CD4-positive, alpha-beta T cell treated with Interleukin-4 for 4 hours (primary cell): ENCODE measurements at places on chromosomes 5 and 9.
A peak's percentile ranks its signal among the peaks of the same experiment; 100 is the strongest.

GRCh38 chr5:67297376-67297775 is 100.8 kb upstream of the CD180 start:
- no peak for DNase-seq

DNA sequence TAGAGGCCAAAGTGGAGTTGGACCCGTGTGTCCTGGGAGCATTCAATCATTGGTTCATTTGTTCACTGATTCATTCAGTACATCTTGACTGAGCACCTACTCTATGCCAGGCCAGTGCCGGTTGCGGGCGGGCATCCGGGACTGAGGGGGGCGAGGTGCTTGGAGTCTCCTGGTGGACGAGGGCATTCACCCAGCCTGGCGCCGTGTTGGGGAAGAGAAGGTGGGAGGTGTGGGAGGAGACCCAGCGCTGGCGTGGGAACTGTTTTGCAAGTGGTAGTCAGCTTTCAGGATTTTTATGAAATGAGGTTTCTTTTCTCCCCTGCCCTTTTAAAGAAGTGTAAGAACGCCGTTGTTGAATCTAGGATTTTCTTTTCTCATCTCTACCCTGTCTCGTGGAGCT is 37.2 kb downstream of the NCS1 start:
- DNase-seq, result no peak

- DNase-seq, result no peak
These were observed 5.7 kb downstream of the RPP25L start for GRCh38 chr9:34606190-34606589.

DNA sequence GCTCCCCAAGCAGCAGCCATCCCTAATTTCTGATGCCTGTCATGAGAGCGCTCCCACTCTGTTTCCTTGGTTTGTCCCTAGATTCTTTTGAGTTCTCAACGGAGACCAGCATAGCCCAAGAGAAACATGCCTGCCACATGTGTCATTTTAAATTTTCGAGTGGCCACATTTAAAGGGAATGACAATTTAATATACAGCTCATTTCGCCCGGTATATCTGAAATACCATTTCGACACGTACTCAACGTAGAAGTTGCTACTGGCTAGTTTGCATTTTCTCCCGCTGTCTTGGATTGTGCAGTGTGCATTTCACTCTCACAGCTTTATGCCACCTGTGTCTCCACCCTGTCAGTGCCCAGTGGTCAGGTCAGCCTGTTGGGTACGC is 21.0 kb downstream of the LPCAT1 start:
- DNase-seq, result no peak

- DNase-seq, result no peak
These were observed 1829.6 kb upstream of the NUDT12 start for GRCh38 chr5:105392122-105392709.

- DNase-seq, result no peak
These were observed 256.1 kb upstream of the SMARCA2 start for GRCh38 chr9:1759009-1759408.

- DNase-seq, result no peak
These were observed 22.2 kb downstream of the SCAI start for GRCh38 chr9:125121146-125121545.

DNA sequence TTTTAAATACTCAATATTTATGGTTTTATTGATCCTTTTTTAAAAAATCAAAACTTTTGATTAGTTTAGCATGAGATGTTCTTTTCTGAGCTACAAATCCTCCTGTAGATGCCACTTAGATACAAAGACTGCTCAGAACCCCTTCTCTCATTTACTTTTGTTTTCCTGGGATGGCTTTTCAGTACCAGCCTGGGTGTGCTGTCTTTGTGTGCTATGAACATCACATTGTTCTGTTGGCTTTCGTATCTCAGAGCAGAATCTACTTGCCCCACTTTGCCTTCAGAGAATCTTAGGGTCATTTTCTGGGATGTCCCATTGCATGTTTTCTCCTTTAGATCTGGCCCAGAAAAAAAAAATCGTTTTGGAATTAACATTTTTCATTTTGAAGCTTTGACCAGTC is 85.9 kb downstream of the RASGRF2 start:
- DNase-seq, result no peak

DNA sequence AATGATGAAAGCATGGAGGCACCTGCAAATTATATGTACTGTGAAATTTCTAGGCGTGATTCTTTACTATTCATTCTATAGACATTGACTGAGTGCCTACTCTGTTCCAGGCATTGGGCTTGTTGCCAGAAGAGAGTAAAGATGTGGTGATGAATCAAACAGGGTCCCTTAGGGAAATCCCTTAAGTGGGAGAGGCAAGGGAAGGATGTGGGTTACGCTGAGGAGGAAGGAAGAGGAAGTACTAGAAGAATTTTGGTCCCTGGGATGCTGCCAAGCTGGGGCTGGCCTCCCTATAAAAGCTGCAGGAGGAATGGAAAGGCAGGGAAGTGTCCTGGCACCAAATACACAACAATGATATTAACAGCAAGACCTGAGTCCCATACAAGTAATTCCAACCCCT is 76.7 kb upstream of the SPOCK1 start:
- DNase-seq, result no peak

GRCh38 chr9:72734631-72735030 is 213.2 kb downstream of the TMC1 start:
- peak; percentile 1 for DNase-seq

GRCh38 chr9:4090491-4090890 is 209.4 kb downstream of the GLIS3 start:
- no peak for DNase-seq

DNA sequence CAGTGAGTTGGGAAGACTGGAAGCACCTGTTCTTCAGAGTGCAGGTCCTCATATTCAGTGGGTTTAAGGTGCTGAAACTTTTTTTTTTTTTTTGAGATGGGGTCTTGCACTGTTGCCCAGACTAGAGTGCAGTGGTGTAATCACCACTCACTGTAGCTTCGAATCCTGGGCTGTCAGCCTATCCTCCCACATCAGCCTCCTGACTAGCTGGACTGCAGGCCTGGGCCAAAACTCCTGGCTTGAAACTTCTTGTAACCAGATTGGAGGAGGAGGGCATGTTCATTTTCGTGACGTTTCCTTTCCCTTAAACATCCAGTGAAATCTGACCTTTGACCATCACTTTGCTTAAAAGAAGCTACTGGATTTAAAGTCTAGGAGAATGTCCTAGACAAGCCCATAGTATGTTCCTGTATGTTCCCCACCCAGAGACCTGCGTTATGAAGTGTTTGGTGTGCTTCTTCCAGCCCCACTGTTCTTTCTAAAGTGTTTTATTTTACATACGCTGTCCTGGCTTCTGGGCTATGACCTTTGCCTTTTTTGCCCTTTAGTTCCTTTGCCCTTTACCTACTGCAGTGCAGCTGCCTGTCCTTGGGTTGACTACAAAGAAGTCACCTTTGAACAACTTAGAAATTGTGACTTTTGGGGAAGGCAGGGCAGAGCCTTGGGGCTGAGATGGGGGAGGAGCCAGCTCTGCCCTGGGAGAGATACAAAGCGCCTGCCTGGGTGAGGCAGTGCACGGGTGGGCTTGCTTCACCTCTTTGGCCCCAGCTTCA is 18.4 kb downstream of the TENT4A start:
- DNase-seq, result no peak

DNA sequence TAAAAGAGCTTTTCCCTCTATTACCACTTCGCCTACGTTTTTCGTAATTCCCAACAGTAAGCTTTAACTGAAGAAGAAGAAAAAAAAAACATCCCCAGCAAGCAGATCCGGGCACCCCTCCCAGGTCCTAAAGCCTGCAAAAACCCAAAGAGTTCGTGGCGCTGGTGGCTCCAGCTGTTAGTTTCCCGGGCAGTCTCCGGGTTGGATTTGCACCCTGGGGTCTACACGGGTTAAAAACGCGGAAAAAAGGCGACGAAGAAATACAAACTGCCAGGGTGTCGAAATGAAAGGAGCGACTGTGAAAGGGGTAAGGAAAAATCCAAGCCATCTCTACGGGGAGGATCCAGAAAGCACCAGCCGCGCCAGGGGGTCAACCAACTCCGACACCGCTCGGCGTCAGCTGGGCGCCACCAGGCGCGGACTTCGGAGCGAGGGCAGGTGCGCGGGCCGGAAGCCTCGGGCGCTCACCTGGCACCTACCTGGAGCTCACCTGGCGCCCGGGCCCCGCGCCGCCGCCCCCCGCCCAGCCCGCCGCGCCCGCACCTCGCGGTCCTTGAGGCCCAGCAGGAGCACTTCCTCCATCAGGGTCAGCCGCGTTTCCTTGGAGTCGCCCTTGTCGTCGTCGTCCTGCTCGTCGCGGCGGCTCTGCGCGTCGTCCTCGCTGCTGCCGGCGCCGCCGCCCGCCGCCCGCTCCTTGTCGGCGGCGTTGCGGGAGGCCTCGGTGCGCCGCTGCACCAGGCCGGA is 680 bp downstream of the GOLPH3 start:
- DNase-seq, result peak; percentile 15
